ENCODE measurements at places on chromosomes 3 and 15.
A peak's percentile ranks its signal among the peaks of the same experiment; 100 is the strongest.

- no peaks in the 10 kb centered on the region for H3K36me3 ChIP-seq
- H3K27ac ChIP-seq: peak overlapping the region; percentile 14
- H3K4me3 ChIP-seq: no peak overlapping the region
- no peak for DNase-seq
- no peaks in the 10 kb centered on the region for H3K27me3 ChIP-seq
Measured at GRCh38 chr3:120419797-120420196, 31.0 kb downstream of the FSTL1 start.

DNA sequence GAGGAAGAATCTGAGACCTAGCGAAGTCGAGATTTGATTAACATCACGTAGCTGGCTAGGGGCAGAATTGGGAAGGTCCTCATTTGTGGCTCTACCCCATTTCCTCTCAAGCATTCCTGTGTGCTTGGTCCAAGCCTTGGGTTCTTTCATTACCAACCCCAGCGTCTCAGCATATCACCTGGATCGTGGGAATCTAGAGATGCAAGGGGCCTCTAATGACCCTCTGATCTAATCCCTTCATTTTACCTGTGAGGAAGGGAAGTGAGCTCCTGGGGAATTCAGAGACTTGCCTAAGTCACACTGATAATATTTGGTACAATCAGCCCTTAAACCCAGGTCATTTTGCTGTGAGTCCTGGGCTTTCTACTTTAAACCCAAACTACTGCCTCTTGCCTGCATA lies 2.0 kb downstream of the GPR87 start:
- H3K4me3 ChIP-seq: no peak overlapping the region
- peaks cover 6% of the 10 kb centered on the region for H3K4me1 ChIP-seq
- no peaks in the 10 kb centered on the region for H3K36me3 ChIP-seq
- DNase-seq: no peak
- H3K27me3 ChIP-seq: no peaks in the 10 kb centered on the region

GRCh38 chr3:3765661-3766060 lies 33.6 kb upstream of the LRRN1 start:
- H3K36me3 ChIP-seq: no peaks in the 10 kb centered on the region
- H3K4me3 ChIP-seq: no peak overlapping the region
- no peak for DNase-seq
- H3K4me1 ChIP-seq: no peaks in the 10 kb centered on the region

GRCh38 chr15:68504681-68505170 lies 72.8 kb upstream of the ITGA11 start:
- H3K4me1 ChIP-seq: no peaks in the 10 kb centered on the region
- no peaks in the 10 kb centered on the region for H3K36me3 ChIP-seq
- peaks cover 8% of the 10 kb centered on the region for H3K27me3 ChIP-seq
- DNase-seq: no peak
- H3K4me3 ChIP-seq: no peak overlapping the region

- peaks cover 20% of the 10 kb centered on the region for H3K4me1 ChIP-seq
- peak; percentile 54 for DNase-seq
- H3K36me3 ChIP-seq: peaks cover 3% of the 10 kb centered on the region
- no peak overlapping the region for H3K4me3 ChIP-seq
- no peaks in the 10 kb centered on the region for H3K27me3 ChIP-seq
- no peak overlapping the region for H3K27ac ChIP-seq
Measured at GRCh38 chr15:73936181-73936580, 9.9 kb downstream of the LOXL1 start.

- no peaks in the 10 kb centered on the region for H3K4me1 ChIP-seq
- peak; percentile 23 for DNase-seq
- H3K27ac ChIP-seq: no peak overlapping the region
Measured at GRCh38 chr3:51024121-51024520, 349.4 kb downstream of the DOCK3 start.

DNA sequence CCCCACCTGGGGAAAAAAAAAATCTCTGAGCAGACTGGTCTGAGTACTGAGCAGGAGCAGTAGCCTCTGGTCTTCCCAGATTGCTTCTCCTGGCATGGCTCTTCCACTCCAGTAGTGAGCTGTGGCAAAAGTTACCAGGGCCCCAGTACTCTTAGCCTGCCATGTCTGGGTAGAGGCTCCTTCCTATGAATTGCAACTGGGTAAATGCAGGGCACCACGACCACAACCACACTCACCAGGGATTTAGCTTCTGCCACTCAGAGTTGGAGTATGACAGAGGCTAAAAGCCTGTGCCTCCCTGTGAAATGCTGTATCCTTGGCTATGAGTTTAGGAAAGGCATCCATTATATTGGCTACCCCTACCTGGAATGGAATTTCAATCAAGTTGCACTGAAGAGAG lies 67.9 kb upstream of the CCDC54 start:
- H3K36me3 ChIP-seq: no peaks in the 10 kb centered on the region
- no peaks in the 10 kb centered on the region for H3K27me3 ChIP-seq
- no peaks in the 10 kb centered on the region for H3K4me1 ChIP-seq
- no peak for DNase-seq

DNA sequence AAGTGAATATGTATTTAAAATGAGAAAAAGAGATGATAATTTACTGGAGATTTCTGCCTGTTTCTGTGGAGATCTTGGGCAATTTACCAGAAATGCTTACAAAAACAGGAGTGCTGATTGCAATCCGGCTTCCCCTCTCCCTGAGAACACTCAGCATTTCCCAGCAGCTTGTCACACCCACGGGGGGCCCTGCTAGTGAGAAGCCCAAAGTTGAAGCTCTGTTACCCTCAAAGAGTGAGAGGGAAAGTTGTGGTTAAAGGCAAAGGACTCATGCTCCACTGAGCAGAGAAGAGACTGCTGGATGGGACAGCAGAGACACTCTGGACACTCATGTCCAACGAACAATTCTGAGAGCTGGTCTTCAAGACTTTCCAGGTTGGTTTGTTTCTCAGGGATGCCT lies 2.9 kb downstream of the MCTP2 start:
- peak; percentile 14 for DNase-seq
- no peaks in the 10 kb centered on the region for H3K36me3 ChIP-seq
- H3K4me3 ChIP-seq: no peak overlapping the region
- no peak overlapping the region for H3K27ac ChIP-seq

- H3K27me3 ChIP-seq: peaks cover 72% of the 10 kb centered on the region
- no peaks in the 10 kb centered on the region for H3K36me3 ChIP-seq
- no peak overlapping the region for H3K4me3 ChIP-seq
- DNase-seq: no peak
Measured at GRCh38 chr3:147358144-147358992, 48.0 kb downstream of the ZIC4 start.

DNA sequence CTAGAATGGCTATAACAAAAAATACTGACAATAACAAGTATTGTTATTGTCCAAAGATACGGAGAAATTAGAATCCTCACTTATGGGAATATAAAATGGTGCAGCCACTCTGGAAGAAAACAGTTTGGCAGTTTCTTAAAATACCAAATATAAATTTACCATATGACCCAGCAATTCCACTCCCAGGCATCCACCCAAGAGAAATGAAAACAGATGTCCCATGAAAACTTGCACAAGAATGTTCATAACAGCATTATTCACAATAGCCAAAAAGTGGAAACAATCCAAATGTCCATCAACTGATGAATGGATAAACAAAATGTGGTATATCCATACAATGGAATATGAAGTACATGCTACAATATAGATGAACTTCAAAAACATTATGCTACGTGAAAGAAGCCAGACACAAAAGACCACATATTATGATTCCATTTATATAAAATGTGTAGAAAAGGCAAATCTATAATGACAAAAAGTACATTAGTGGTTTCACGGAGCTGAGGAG lies 9.4 kb downstream of the AAGAB start:
- H3K36me3 ChIP-seq: no peaks in the 10 kb centered on the region
- no peak overlapping the region for H3K4me3 ChIP-seq
- H3K4me1 ChIP-seq: peaks cover 2% of the 10 kb centered on the region
- H3K27me3 ChIP-seq: no peaks in the 10 kb centered on the region
- peak; percentile 38 for DNase-seq

DNA sequence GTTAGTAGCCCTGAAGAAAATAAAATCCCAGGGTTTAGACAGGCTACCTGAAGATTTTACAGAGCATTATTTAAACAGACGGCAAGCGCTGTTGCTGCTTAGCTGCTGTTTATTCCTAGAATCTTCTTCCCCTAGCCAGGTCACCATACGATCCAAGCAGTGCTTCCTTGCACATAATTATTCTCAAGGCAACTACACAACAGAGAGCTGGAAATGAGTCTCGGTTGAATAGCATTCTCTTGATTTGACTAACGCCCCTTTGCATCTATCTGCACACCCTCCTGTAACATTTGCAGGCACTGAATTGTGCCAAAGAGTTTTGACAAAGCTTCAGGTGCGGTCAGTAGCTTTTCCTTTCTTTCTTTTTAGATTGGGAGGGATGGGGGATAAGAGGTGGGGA lies 564.4 kb downstream of the TBL1XR1 start:
- no peaks in the 10 kb centered on the region for H3K4me1 ChIP-seq
- DNase-seq: no peak
- H3K27me3 ChIP-seq: no peaks in the 10 kb centered on the region
- no peak overlapping the region for H3K27ac ChIP-seq
- no peaks in the 10 kb centered on the region for H3K36me3 ChIP-seq

DNA sequence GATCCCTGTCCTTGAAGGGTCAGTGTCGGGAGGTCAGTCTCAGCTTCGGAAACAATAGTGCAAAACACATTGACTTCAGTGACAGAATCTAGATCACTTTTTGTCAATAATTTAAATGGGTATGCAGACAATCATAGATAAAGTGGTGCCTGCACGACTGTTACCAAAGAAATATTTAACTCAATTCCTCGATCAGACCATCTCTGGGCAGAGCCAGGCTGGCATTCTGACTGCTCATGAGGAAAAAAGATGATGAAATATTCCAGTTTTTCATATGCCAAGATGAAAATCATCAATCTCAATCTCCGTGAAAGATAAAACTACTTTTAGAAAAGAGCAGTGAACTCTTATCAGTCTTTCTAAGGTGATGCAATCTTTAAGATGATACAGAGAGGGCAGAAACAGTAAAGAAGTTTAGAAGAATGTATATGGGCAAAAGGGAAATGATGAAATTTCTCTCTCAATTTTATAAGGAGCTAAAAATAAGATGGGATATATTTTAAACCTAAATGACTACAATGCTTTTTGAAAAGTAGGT lies 169.9 kb downstream of the WDR72 start:
- no peaks in the 10 kb centered on the region for H3K27me3 ChIP-seq
- no peaks in the 10 kb centered on the region for H3K4me1 ChIP-seq
- no peak overlapping the region for H3K27ac ChIP-seq
- H3K36me3 ChIP-seq: no peaks in the 10 kb centered on the region
- no peak for DNase-seq

DNA sequence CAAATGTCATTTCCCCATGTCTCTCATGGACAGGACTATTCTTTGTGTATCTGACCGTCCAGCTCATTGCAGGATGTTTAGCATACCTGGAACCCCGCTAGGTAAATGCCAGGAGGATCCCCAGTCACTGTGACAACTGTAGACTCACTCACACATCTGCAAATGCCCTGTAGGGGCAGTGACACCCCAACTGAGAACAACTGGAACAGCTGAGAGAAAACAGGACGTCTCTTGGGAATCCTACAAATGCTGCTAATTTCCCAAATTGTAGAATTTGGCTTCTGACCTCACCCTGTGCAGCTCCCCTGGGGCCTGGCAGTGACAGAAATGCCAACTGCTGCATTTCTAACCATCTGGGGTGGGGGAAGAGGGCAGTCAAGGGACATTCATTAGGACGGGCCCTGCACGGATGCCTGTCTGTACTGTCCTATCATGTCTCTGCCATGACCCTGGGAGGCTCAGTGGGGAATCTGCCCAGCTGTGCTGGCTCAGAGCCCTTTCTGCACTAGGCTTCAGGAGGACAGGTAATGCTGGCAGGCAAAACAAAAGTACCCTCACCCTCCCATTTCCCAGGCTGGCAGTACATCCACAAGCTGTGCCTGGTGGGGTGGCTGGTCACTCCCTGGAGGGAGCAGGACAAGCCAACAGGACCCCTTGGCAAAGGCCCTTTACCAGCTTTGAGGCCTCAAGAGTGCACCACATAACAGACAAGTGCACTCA lies 30.4 kb downstream of the RAB6B start:
- no peaks in the 10 kb centered on the region for H3K4me1 ChIP-seq
- no peaks in the 10 kb centered on the region for H3K36me3 ChIP-seq
- no peak overlapping the region for H3K27ac ChIP-seq
- H3K27me3 ChIP-seq: peaks cover 4% of the 10 kb centered on the region
- no peak overlapping the region for H3K4me3 ChIP-seq

DNA sequence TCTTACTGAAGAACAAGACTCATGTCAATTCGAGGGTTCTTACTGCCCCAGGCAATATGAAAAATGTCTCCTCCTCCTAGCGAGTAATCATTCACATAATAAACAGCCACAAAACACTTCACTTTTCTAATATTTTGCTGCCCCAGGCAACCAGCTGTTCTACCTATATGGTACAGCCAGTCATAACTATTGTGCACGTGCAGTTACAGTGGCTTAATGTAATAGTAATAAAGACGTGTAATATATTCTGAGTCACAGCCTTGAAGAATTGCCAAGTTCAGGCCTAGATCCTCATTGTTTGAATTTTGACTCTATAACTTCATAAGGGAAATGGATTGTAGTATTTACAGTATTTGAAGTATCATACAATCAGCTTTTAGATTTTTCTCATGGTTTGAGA lies 1250.0 kb upstream of the GBE1 start:
- H3K27me3 ChIP-seq: no peaks in the 10 kb centered on the region
- H3K4me1 ChIP-seq: no peaks in the 10 kb centered on the region
- H3K4me3 ChIP-seq: no peak overlapping the region
- no peak overlapping the region for H3K27ac ChIP-seq
- H3K36me3 ChIP-seq: no peaks in the 10 kb centered on the region

- H3K27me3 ChIP-seq: no peaks in the 10 kb centered on the region
- H3K4me1 ChIP-seq: no peaks in the 10 kb centered on the region
- DNase-seq: no peak
Measured at GRCh38 chr3:40878464-40878905, 320.8 kb upstream of the CTNNB1 start.

DNA sequence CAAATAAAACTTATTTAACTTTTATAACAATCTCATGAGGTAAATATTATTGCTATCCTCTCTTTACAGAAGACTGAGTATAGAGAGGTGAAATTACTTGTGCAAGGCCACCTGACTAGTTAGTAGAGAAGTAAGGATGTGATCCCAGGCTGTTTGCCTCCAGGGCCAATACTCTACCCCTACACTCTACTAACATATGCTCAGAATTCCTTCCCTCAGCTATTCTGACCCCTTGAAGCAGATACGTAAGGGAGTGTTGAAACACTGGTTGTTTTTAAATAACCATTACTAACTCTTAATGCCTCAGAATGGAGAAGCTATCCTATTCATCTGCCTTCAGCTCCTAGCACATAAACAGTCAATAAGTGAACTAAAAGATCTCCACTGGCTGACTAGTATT lies 24.1 kb downstream of the CSTA start:
- no peak overlapping the region for H3K27ac ChIP-seq
- H3K4me1 ChIP-seq: no peaks in the 10 kb centered on the region
- no peaks in the 10 kb centered on the region for H3K27me3 ChIP-seq
- no peak overlapping the region for H3K4me3 ChIP-seq

DNA sequence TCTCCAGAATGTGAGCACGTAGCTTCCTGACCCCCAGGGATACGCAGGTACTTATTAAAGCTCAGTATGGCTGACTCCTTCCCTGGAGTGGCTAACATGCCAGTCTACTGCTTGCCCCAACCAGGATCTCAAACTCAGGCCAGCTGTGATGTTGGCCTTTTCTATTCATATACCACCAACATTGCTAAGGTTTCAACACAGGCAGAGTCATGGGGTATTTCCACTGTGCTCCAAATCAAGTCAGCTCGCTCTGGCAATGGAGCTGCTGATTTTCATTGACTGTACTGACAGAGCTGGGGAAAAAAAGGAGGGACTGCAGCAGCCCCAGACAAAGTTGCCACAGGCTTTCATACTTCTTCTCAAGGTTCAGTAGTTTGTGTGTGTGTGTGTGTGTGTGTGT lies 87.0 kb downstream of the CFAP20DC start:
- peaks cover 11% of the 10 kb centered on the region for H3K4me1 ChIP-seq
- no peaks in the 10 kb centered on the region for H3K36me3 ChIP-seq
- H3K27me3 ChIP-seq: no peaks in the 10 kb centered on the region
- DNase-seq: peak; percentile 36
